Esophagus squamous epithelium (tissue), 5 donors: ENCODE measurements at places on chromosomes 3 and 15.

DNA sequence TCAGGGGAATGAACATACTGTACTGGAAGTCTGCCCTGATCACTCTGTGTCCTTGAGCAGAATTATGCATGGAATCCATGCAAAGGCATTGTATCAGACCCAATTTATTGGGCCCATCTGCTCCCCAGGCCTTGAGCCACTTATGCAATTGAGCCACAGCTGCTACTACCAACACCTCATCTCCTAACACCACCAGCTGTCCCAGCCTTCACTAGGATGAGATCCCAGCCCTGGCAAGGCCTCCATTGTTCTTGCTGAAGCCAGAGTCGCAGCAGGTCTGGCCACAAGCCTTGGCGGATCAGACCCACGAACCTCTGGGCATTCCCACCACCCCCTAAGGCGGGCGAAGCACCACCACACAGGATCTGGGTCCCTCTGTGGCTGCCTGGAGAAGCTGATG is 9.2 kb upstream of the NME9 start:
- no peaks in the 10 kb centered on the region for H3K4me1 ChIP-seq
- no peak for DNase-seq

DNA sequence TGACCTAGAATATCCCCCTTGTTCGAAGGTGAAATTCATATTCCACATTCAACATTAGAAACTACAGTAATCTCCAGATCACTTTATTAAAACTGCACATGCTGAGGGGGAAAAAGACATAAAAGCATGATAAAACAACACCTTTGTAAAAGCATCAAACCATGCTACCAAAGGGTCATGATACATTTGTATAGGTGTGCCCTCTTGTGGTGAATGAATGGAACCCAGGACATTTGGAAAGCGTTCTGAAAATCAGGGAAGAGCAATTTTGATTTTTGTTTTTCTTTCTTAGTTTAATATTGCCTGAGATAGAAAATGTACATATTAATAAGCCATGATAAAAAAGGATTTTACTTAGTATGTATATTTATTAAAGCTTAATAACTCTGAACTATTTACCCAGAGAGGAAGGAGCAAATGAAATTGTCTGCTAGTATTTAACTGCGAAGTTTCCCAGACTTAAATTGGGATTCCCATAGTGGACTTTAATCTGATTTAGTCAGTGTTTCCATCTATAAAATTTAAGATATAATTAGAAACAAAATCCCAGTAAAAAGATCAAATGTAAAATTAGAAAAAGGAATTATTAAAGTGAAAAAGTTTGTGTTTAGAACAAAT is 105.8 kb upstream of the ARL6 start:
- no peak overlapping the region for H3K4me3 ChIP-seq
- no peak overlapping the region for H3K27ac ChIP-seq
- no peak for DNase-seq
- H3K36me3 ChIP-seq, result no peaks in the 10 kb centered on the region
- H3K27me3 ChIP-seq, result no peaks in the 10 kb centered on the region
- no peaks in the 10 kb centered on the region for H3K4me1 ChIP-seq

GRCh38 chr3:162132981-162133380 is 636.4 kb downstream of the OTOL1 start:
- no peak overlapping the region for H3K4me3 ChIP-seq
- H3K36me3 ChIP-seq, result no peaks in the 10 kb centered on the region
- H3K27ac ChIP-seq, result no peak overlapping the region
- H3K4me1 ChIP-seq, result no peaks in the 10 kb centered on the region
- H3K27me3 ChIP-seq, result no peaks in the 10 kb centered on the region

DNA sequence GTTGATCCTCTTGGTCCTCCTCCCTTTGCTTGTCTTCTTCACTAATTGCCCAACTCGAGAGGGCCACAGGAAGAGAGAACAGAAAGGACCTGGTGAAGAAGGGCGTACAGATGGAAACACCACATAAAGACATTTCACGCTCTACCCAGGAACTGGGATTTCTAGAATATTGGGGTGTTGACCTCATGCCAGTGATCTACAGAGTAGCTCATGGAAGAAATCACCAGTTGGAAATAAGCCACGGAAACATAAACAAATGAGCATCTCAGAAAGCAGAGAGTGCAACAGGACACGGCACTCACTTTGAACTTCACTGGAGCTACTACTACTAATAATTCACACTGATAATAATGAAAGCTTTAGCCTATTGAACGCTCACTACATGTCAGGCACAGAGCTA is 84.6 kb upstream of the ARHGEF3 start:
- peak overlapping the region; percentile 18 for H3K27ac ChIP-seq
- DNase-seq, result no peak
- H3K27me3 ChIP-seq, result no peaks in the 10 kb centered on the region
- H3K4me3 ChIP-seq, result no peak overlapping the region
- H3K4me1 ChIP-seq, result peaks cover 76% of the 10 kb centered on the region
- H3K36me3 ChIP-seq, result peaks cover 8% of the 10 kb centered on the region
